ENCODE measurements at places on chromosomes 2 and 18. TPM values are rescaled to one million over a fixed set of nuclear protein-coding genes. Genes with fewer than 3 reads are reported as not detected.

- no peak for DNase-seq
These were observed 883.0 kb downstream of the LRRTM4 start for GRCh38 chr2:76639171-76639680.

- DNase-seq = peak; percentile 23
These were observed 423.6 kb upstream of the CHST9 start for GRCh38 chr18:27608742-27609141.

GRCh38 chr2:39665811-39666490, at the start of gene TMEM178A:
Gene TMEM178A (plus strand): TSS chr2:39665917. CDS start chr2:39665975, 58 bp downstream.
- peak; percentile 88 for DNase-seq

DNA sequence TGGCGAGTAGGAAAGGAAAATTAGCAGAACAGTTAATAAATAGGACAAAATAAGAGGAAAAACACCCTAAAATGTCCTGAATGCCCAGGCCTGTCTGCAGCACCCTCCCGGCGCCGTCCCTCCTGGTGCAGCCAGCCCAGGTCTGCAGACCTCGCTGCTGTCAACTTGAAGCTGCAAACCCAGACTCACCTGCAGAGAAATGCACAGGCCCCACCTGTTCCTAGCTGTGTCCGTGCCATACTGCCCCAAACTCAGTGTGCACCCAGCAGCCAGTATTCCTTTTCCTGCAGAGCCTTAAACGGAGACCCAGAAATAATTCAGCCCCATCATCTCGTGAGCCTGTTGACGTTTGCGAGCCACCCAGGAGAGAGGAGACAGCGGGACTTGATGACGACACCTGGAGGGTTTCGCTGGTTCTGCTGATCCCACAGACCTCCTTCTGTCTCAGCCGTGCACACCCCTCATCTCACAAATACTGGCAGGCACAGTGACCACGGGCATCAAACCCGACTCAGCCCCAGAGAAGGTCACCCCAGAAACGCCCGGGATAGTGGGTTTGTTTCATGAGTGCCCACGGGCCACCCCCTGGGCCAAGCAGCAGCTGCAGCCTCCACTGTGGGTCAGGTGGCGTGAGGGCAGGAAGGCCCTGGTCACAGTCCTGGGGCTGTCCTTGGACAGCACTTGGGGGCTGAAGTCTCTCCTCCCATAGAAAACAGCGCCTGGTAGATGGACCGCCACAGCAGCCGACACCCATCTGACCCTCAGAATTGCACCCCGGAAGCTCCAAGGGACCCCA, 239.5 kb upstream of the SALL3 start:
- DNase-seq = no peak

- no peak for DNase-seq
These were observed 75.0 kb upstream of the LYPD6B start for GRCh38 chr2:148963461-148963860.

- no peak for DNase-seq
These were observed 102.4 kb downstream of the GALNT3 start for GRCh38 chr2:165691615-165692014.

GRCh38 chr2:55146263-55146662, 85.8 kb downstream of the CLHC1 start:
- no peak for DNase-seq

GRCh38 chr18:35553300-35553699, 28.2 kb upstream of the GALNT1 start:
- no peak for DNase-seq

DNA sequence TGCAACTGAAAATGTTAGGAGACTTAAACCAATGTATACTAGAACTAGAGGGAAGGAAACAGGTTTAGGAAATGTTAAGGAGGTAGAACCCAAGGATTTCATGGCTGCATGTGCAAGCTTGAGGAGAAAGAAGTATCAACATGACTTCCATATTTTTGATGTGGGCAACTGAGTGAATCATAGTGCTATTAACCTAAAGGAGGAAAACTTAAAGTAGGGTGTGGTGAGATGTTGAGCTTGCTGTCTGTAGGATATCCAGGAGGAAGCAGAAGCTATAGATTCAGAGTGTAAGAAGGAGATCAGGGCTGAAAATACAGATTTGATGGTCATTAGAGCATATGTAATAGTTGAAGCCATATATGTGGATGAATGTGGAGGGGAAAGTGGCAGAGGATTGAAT, 31.5 kb downstream of the NDC80 start:
- no peak for DNase-seq

- DNase-seq = no peak
These were observed 426.7 kb upstream of the MYT1L start for GRCh38 chr2:2757764-2758163.

- DNase-seq = peak; percentile 99
These were observed 47.6 kb upstream of the GPC1 start for GRCh38 chr2:240387669-240388358.

DNA sequence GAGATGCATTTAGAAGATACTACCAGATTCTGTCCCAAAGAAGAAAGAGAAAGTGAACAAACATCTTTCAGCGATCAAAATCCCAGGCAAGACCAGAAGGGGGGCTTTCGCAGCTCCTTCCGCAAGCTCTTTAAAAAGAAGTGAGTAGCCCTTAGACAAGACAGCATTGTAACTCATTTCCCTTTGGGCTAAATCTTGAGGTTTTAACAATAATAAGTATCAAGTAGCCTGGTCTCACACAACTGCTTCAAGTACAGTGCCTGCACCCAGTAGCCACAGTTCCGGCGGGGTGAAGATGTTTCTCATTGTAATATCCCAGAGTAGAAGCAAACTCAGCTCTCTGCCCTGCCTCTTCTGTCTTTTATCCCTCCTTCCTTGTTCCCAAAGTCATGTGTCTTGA, 76.3 kb downstream of the ARHGEF33 start:
- DNase-seq = no peak

- no peak for DNase-seq
These were observed 1399.0 kb upstream of the ZEB2 start for GRCh38 chr2:145918951-145919350.

Gene MC5R
- total RNA-seq = 0.36 TPM

Gene RPL37A
- total RNA-seq = 994 TPM

Gene OLA1
- 79.3 TPM for total RNA-seq
